AG09309 (cell line): ENCODE measurements at places on chromosomes 7 and 10.

GRCh38 chr7:135167365-135167917 lies 3.1 kb downstream of the CYREN start:
- DNase-seq: no peak

DNA sequence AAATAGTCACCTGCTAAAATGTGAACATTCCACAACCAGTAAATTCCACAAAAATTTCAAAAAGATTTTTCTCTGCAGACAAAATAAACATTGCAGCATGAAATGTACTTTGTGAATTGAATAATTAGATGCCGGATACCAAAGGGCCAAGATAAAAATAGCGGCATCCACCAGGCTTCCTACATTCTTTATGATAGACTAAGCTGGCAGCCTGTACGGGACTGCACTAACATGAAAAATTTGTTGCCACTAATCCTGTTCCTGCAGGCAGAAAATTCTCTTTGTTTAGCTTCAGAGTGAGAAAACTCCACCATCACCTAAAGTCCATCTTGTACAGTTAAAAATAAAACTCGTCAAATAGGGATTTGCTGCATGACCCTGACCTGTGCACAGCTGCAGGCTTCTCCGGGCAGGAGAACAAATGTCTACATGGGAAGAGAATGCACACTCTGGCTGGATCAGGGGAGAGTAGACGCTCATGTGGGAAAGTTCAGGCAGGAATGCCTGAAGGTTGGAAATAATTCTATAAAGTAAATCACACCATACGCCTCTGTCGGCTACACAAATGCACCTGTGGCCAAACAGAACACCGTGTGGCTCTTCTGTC lies 15.6 kb upstream of the ADO start:
- DNase-seq: no peak

DNA sequence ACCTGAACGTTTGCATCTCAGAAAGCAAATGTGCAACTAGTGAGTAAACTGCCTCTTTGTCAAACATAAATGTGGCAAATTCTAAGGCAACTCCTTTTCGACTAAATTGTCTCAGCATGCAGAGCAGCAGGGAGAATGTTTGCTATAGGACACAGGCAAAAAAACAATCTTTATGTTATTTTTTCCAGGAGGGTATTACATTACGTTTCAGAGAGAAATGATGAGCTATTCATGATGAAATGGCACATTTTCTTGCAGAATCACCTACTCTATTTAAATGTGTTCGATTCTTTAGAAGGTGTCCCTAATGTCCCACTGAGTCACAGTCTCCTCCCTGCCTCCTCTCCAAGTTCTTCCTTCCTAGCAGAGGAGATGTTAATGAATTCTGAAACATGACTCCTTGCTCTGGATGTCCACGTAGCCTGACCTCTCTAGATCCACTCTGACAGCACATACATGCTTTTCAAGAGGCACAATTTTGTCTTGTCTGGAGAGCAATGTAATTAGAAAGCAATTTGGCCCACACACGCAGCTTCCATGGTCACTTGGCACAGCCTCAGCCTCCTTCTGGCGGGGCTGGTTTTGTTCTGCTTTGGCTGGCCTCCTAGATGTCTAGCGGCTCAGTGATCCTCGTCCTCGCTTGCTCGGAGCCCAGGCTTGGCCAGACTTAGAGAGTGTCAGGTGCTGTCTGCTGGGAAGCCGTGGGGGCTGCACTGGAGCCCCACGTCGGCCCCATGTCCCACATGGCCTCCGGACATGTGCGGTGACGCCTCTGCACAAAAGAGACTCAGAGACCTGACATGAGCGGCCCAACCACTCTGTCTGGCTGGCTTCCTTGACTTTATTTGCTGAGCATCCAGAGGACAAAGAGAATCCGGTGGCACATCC lies 125.7 kb upstream of the ZNF438 start:
- no peak for DNase-seq

DNA sequence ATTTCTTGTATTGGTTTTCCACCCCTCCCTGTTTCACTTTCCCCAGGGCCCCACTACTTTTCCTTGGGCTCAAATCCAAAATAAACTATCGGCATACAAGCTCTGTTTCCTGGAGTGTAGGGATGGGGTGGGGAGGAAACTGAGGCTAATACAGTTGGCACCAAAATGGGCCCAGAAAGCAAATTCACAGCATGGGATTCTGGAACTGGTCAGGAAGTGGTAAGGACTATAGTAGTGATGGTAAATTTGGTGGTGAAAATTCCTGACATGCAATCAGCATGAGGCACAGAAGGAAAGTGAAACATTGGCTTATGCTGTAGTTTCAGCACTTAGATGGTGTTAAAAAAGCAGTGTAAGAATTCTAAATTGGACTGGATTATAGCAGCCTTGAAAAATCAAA lies 8.7 kb upstream of the SAMD9L start:
- no peak for DNase-seq

DNA sequence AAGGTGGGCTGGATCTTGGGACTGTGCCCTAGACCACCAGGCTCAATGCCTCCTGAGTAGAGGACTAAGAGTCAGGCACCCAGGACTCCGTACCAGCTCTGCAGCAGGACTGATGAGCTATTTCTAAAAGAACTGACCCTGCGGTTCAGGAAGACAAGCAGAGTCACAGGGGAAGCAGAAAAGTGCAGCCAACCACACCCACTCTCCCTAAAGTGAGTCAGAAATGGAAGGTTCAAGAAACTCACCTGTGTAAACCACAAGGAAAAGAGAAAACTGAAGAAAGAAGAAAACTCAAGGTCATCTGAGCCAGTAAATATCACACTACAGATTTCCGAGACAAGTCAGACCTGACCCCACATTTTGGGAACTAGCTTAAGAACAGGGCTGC lies 2.5 kb downstream of the PARP12 start:
- DNase-seq: no peak

- no peak for DNase-seq
Measured at GRCh38 chr10:128035557-128035973, 90.7 kb downstream of the MKI67 start.

GRCh38 chr7:150428671-150429451 lies 21.6 kb upstream of the GIMAP8 start:
- peak; percentile 83 for DNase-seq

- DNase-seq: no peak
Measured at GRCh38 chr10:116545122-116545521, 609 bp upstream of the PNLIP start.

- DNase-seq: no peak
Measured at GRCh38 chr10:90062786-90063185, 361.4 kb downstream of the KIF20B start.

DNA sequence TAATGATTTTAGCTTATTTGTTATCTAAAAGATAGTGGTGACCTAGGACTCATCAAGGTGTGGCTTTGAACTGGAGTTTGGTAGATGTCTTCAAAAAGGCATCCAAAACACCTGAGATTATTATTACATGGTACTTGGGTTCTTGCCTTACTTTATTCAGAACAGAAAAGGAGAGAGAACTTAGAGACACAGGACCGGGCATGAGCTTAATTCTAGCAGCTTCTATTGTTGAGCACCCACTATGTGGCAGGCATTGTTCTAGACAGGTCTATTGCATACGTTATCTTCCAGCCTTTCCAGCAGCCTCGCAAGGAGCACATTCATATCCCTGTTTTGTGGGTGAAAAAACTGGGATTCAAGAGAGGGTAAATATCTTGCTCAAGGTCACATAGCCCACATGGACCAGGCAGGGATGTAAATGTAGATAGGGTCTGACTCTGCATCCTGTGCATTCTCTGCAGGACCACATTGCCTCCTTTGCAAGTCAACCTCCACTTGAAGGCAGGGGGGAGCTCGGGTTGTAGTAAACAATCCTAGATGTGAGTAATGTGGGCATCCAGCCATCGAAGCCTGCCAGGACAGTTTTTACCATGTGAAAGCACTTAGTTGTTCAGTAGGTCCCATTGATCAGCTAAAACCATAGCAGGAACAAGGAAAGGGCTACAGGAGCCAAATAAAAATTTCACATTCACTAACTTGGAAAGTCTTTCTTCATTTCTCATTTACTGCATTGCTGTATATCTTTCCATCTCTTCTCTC lies 551.4 kb downstream of the LRMDA start:
- DNase-seq: no peak

DNA sequence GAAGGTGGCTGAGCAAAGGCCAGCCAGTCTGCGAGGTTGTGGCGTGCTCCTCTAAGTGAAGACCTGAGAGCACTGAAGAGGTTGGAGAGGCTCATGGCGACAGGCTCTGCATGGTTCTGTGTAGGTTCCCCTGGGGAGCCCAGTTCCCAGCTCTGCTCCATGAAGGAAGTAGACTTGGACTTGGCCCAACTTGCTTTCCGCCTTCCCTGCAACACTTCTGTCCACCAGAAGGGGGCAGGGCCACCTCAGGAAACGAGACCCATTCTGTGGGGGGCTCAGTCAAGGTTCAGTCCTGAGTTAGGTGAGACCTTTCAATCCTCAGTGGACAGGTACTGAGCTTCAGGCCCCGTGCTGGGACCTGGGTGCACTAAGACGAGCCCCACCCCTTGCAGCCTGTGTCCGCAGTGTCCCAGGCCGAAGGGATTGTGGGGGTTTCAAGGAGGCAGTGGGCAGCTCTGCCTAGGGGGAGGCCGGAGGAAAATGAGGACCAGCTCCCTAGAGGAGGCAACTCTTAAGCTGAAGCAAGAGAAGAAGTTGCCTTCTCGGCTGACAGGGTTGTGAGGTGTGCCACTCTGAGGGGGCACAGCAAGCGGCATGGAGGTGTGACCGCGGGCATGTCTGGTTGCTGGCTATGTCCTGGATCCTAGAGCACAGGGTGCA lies 15.0 kb upstream of the PCBD1 start:
- DNase-seq: no peak

DNA sequence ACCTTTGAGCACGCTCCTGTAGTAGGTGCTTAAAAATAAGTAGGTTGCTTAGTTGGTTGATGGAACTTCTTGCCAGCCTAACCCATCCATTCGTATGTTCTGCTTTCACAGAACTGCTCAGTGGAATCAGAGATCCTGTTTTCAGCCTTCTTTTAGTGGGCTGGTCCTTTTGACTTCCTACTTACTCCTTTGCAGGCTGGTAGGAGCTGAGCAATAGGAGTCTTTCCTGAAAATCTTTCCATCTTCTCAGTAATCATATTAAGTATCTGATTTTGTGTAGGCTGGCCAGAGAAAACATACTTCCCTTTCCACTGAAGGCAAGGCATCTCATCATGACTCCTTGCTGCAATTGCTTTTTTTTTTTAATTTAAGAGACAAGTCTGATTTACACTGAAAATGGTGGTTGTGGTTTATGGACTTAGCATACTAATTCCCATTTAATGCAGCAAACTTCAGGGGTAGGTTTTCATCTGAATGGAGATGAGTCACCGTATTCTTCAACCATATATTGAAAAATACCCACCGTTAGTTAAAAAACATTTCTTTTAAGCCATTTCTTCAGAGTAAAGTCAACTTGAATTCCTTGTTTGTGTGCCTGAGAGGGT lies 208.0 kb downstream of the ZNF365 start:
- DNase-seq: no peak

GRCh38 chr10:128627811-128628210 lies 501.6 kb upstream of the MKI67 start:
- no peak for DNase-seq

GRCh38 chr7:29253225-29253624 lies 58.6 kb downstream of the CHN2 start:
- no peak for DNase-seq

DNA sequence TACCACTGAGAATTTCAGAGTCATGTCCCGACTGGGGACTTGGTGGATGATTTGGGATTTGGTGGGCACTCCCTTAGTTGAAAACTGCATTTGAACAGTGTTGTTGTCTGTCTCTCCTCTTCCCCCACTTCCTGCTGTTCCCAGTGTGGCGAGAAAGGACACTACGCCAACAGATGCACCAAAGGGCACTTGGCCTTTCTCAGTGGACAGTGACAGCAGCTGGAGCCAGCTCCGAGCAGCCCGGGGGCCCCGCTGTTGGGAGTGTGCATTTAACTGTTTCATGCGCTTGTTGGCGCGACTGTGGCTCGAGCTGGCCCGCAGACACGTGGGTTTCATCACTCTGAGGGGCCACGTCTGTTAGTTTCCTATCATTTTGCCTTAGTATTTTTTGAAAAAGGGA lies 9.7 kb downstream of the ATP5MF start:
- DNase-seq: no peak

GRCh38 chr7:44322631-44323363 lies 2.6 kb downstream of the CAMK2B start:
- DNase-seq: no peak

- DNase-seq: no peak
Measured at GRCh38 chr7:24441314-24442027, 131.8 kb upstream of the PALS2 start.

DNA sequence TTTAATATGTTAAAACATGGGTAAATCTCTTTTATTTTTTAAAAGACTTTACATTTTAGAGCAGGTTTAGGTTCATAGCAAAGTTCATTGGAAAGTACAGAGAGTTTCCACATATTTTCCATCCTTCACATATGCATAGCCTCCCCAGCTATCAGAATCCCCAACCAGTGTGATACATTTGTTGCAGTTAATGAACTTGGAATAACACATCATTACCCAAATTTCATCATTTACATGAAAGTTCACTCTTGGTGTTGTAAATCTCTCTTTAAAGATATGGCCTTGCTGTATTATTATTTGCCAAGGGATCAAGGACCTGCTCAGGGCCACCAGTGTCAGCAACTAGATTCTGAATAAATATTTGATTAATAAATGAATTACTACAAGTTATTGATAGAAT lies 263.4 kb downstream of the CDK14 start:
- no peak for DNase-seq

DNA sequence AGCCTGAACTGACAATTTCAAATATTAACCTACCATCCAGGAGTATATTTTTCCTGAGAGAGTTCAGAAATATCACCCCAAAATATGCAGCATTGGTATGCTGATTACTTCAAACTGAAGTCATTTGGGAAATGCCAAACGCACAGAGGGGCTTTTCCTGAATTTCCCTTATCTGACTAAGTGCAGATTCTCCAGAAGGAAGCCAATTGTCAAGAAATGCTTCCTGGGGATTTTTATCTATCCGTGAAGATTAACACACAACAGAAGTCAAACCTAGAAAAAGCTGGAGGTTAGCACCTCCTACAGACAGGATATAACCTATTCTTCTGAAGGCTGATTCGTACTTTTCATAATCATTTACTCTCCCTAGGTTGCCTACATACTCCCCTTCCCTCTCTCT lies 91.0 kb downstream of the AKR1D1 start:
- DNase-seq: no peak

GRCh38 chr7:33040803-33041516 lies 21.6 kb downstream of the NT5C3A start:
- DNase-seq: no peak

GRCh38 chr10:99433378-99434020 lies 3.1 kb upstream of the GOT1 start:
- no peak for DNase-seq

GRCh38 chr7:134741907-134742635 lies 37.4 kb upstream of the CALD1 start:
- DNase-seq: peak; percentile 80

- DNase-seq: no peak
Measured at GRCh38 chr7:150621376-150621775, 10.8 kb downstream of the GIMAP6 start.
